ENCODE measurements at places on chromosomes 3 and 15.

- DNase-seq: no peak
Measured at GRCh38 chr15:40328176-40328575, 4.7 kb downstream of the INAFM2 start.

GRCh38 chr3:141385406-141386125, 17.3 kb downstream of the ZBTB38 start:
- DNase-seq: no peak

- no peak for DNase-seq
Measured at GRCh38 chr3:26559227-26559626, 63.3 kb upstream of the LRRC3B start.

GRCh38 chr3:58217209-58217811, 6.5 kb upstream of the DNASE1L3 start:
- peak; percentile 83 for DNase-seq

DNA sequence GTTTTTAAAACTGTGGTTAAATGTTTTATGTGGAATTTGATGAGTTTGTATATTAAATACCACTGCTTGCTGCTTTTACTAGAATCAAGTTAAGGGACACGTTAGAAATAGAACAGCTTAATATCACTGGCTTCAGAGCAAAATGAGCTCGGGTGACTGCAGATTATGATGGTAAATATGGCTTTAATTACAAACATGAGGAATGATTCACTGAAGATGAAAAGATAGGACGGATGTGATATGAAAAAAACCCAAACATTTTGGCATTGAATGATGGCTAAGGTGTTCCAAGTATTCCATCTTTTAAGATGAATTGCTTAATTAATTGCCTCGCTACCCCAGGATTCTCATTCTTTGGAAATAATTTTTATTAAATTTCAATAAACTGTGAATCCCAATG, 33.7 kb downstream of the SLC24A1 start:
- no peak for DNase-seq
